ENCODE measurements at places on chromosomes 11 and 22.

GRCh38 chr11:68385128-68385527 lies 72.7 kb downstream of the LRP5 start:
- no peak for DNase-seq

DNA sequence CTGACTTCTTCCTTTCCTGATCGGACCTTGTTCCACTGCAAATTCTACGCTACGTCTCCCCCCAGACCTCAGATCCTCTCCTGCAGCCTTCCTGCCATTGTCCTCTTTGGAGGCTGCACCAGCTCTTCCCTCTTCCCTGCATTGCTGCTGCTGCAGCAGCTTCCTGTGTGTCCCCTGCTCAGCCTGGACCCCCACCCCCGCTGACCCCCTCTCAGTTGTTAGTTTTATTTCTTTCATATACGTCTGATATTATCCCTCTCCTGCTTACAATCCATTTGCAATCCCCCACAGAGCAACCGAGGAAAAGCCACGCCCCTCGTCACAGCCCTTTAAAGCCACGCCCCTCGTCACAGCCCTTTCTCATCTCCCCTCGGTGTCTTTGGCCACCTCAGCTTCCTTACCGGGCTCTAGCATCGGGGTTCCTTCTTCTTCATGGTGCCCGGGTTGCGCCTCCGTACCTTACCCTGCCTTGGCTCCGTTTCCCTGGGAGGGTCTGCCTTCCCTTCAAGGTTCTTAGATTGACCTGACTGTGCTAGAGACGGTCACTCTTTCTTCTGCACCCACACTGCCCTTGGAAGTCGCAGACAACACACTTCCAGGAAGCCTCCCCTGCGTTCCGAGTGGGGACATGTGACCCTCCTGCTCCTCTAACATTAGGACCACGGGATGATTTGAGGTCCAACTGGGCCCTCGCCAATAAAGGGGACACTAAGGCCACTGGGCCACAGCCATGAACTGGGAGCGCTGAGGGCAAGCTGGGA lies 4.8 kb downstream of the MRGPRG start:
- no peak for DNase-seq

- DNase-seq, result no peak
Observed at GRCh38 chr22:26665813-26666231, 8.4 kb downstream of the MIAT start.

- no peak for DNase-seq
Observed at GRCh38 chr11:133530501-133530835, 1.8 kb downstream of the OPCML start.

DNA sequence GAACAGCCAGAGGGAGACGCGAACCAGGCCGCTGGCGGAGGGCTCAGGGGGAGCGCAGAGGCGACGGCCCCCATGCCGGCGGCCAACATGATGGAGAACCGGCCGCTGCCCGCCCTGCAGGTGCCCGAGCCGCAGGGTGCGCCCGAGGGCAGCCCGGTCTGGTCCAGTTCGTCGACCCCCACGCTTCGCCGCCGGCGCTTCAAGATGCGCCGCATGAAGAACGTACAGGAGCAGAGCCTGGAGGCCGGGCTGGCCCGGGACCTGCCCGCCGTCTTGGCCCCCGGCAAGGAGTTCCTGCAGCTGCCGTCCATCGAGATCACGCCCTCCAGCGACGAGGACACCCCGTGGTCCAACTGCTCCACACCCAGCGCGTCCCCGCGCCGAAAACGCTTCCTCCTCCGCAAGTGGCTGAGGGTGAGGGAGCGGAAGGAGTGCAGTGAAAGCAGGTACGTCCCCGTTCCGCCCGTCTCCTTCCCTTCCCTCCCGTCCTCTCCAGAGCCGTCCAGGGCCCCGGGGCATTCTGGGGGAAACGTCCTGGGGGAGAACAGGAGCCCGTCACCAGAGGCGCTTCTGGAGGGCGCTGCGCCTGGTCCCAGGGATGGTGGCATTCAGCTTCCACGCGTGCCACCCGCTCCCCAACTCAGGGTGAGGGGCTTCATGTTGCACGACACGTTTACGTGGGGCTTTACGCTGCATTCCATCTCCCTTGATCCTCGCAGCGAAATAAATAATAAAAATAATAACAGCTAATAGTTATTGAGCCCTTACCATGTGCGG lies 840 bp downstream of the GRAMD1B start:
- DNase-seq, result peak; percentile 46

GRCh38 chr22:24566899-24567511 lies 11.2 kb downstream of the SNRPD3 start:
- DNase-seq, result no peak

- DNase-seq, result no peak
Observed at GRCh38 chr22:49364398-49364797, 463.3 kb downstream of the BRD1 start.

DNA sequence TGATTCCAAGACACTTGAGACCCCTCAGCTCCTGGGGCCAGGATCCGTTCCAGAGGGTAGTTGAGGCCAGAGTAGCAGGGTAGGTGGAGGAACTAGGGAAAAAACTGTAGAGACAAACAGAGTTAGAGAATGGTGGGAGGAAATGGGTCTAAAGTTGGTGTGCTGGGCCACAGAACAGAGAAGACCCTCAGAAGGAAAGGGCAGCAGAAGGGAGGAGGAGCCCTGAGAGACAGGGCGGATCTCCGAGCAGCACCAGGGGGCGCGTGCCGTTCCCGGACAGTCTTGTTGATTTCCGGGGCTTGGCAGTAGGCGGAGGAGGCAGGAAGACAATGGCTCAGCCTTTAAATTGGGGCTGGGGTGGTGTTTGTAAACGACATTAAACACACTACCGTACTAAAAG lies 2.4 kb upstream of the CECR2 start:
- DNase-seq, result peak; percentile 44

DNA sequence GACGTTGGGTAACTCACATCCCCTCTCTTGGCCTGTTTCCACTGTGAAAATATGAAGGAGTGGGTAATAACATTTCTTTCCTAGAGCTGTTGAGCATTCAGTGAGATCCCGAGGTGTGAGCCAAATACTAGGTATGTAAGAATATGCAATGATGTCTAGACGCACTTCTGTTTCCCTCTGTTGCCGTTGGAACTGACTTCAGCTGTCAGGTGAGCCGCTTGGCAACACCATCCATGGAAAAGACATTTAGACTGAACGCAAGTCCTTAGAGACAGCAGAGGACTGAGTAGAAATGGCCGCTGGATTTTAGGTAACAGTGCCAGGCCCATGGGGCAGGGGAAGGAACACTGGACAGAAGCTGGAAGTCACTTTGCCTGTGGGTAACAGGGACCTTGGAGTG lies 29.5 kb upstream of the SHANK2 start:
- no peak for DNase-seq

- DNase-seq, result peak; percentile 38
Observed at GRCh38 chr11:86671531-86672006, 847 bp downstream of the ME3 start.

- DNase-seq, result no peak
Observed at GRCh38 chr22:50612528-50613221, 12.1 kb downstream of the MAPK8IP2 start.

- no peak for DNase-seq
Observed at GRCh38 chr11:131458421-131458820, 88.0 kb downstream of the NTM start.
